Activated T-helper 1 cell treated with Interleukin-2 at 50 U/mL for 16 hours (primary cell): ENCODE measurements at places on chromosomes 7 and 10.

DNA sequence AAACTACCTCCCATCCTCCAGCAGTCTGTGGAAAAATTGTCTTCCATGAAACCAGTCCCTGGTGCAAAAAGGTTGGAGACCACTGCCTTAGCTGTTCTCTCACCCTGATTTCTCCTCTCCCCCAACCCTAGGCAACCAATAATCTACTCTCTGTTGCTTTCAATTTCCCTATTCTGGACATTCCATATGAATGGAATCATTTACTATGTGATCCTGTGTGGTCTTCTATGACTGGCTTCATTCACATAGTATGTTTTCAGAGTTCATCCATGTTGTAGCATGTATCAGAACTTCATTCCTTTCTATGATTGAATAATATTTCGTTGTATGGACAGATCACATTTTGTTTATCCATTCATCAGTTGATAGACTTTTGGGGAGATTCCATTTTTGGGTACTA lies 38.3 kb upstream of the DLG5 start:
- DNase-seq = no peak

DNA sequence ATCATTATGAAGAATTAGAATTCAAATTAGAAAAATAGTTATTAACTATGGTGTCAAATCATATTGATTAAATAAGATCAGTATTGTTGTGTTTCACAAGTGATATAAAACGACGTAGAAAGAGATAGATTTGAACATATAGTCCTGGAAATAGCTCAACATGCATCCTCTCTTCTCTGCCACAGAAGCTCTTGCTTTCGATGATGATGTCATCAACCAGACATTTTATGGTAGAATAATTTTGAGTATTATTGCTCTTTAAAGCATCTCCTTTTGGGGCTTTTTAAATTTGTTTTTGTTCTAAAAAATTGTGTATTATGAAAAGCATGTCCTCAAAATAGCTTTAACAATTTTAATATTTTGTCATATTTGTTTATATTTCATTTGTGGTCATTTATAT lies 95.0 kb downstream of the DGKB start:
- DNase-seq = no peak

DNA sequence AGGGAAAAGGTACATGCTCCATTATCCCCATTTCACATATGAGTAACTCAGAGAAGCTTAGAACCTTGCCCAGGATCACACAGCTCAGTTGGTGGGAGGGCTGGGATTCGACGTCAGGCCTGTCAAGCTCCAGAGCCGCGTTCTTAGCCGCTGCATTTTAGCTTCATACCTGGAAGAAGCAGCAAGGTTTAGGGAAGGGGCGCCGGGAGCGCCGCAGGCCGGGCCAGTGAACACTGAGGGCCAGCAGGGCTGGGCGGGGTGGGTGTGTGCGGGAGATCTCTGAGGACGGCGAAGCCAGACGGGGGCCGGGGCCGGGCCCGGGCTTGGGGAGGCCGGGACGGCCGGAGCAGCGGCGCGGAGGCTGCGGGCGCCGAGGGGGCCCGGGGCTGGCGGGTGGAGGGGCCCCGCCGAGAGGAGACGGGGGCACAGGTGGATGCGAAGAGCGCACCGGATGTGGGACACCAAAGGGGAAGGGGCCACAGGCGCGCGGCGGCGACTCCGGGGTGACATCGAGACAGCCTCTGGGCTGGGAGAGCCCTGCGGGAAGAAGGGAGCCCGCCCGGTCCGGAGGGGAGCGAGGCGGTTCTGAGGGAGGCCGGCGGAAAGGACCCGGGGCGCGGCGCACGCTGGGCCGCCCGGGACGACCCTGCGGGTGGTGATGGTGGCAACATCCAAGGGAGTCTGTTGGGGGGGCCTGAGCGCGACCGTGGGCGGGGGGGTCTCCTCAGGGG lies 498 bp downstream of the NDST2 start:
- peak; percentile 56 for DNase-seq

DNA sequence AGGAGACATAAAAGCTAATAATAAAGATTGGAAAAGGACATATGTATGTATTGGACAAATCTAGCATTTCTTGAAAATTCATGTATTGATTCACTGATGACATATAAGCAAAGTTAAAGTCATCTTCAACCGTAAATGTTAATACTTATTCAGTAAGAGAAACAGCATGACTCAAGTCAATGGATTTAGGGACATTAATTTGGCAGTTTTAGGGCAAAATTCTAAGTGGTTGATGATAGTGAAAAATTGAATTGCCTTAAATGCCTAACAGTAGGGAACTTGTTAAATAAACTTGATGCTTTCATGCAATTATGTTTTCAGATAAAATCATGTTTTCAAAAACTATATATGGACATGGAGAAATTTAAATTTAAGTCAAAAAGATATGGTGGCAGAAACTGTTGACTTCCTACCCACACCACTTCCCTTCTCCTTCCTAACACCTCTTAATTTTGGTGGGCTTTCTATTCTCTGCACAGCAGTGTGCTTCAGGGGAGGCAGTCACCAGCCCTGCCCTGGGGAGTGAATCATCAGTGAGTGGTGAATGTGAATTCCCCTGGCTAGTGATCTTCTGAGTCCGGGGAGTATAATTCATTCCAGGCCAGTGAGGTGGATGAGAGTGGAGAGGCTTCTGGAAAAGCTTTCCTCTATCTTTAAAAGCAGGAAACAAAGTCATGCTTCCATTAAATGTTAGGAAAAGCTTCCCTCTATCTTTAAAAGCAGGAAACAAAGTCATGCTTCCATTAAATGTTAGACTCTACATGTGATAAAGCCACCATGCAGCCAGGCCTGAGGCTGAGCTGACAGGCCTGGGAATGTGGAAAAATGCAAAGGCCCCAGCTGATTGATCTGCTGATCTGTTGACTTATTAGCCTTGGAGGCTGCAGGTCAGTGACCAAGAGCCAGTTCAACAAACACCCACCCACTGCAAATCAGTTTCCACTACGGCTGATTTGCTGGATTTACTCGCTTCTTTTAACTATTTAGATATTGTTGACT lies 25.2 kb upstream of the ITGB1 start:
- DNase-seq = no peak
